NCI-H2081 (cell line): ENCODE measurements at places on chromosomes 3 and 15.

DNA sequence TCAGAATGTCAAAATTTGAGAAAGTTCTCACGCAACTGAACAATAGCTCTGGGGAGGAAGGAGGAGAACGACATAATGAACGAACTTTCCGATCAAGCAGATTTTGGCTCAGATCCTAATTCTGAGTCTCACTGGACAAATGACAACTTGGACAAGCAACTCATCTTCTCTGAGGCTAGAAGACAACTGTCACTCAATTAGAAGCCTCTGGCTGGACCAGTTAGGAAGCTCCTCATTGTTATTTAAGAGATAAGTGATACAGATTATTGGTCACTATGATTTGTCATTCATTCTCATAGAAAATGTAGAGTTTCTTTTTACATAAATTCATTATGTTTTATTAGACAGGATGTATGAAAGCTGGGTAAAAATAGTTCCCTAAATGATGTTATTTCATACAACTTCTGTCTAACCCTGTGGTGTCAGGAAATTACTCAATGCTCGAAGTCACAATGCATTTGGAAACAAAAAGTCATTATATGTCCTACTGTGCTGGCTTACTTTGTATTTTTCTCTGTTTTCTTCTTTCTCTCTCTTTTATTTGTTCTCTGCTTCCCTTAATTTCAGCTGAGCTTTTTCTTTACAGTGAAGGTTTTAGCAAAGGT lies 11.0 kb upstream of the C3orf49 start:
- no peak for DNase-seq

- DNase-seq: no peak
Observed at GRCh38 chr15:46892621-46893160, 824.6 kb upstream of the SEMA6D start.

- no peak for DNase-seq
Observed at GRCh38 chr3:133988631-133989161, 41.0 kb downstream of the SLCO2A1 start.

DNA sequence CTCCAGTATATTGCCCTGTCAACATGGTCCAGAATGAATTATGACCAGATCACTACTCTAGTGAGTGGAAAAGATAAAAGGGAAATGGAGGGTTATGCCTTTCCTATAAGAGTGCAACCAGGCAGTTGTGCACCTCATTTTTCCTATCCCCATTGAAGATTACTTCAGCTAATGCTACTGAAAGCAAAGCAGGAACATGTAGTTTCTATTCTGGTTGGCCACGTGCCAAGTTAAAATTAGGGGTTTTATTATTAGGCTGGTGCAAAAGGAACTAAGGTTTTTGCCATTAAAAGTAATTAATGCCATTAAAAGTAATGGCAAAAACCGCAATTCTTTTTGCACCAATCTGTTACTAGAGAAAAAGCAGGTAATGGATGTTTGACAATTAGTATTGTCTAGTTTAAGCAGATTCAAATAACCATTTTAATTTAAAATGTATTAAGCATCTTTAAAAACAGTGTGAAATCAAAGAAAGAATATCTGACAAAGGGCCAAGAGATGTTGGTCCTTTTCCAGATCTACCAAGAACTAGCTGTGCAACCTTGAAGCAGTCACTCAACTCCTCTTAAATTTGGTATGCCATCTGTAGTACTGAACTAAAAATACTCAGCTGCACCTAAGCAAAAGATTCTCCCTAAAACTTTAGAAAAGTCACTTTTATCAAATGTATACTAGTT lies 567.5 kb upstream of the CCDC54 start:
- DNase-seq: no peak

GRCh38 chr3:160003520-160004128 lies 15.0 kb downstream of the IL12A start:
- peak; percentile 76 for DNase-seq

GRCh38 chr15:57323299-57323805 lies 53.0 kb upstream of the CGNL1 start:
- no peak for DNase-seq

- DNase-seq: no peak
Observed at GRCh38 chr15:40048211-40048792, 9.3 kb upstream of the SRP14 start.

DNA sequence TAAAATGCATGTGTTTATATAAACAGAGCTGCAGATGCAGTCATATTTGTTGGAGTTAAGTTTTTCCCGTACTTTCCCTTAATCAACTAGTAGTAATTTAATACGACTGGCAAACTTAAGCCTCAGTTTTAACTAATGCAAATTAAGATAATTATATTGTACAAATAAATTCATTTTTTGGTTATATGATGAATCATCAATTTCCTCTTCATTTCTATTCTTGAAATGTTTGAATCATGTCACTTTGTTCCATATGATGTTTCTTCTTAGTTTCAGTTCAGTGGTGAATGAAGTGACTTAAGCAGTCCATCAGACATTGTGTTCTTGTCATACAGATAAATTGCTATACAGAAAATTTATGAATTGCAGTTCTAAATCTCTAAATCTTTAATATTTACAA lies 1361.2 kb upstream of the EPHA6 start:
- no peak for DNase-seq

GRCh38 chr3:195746346-195746745 lies 25.6 kb downstream of the MUC20 start:
- DNase-seq: no peak

GRCh38 chr3:61247191-61247590 lies 4.1 kb downstream of the FHIT start:
- no peak for DNase-seq

DNA sequence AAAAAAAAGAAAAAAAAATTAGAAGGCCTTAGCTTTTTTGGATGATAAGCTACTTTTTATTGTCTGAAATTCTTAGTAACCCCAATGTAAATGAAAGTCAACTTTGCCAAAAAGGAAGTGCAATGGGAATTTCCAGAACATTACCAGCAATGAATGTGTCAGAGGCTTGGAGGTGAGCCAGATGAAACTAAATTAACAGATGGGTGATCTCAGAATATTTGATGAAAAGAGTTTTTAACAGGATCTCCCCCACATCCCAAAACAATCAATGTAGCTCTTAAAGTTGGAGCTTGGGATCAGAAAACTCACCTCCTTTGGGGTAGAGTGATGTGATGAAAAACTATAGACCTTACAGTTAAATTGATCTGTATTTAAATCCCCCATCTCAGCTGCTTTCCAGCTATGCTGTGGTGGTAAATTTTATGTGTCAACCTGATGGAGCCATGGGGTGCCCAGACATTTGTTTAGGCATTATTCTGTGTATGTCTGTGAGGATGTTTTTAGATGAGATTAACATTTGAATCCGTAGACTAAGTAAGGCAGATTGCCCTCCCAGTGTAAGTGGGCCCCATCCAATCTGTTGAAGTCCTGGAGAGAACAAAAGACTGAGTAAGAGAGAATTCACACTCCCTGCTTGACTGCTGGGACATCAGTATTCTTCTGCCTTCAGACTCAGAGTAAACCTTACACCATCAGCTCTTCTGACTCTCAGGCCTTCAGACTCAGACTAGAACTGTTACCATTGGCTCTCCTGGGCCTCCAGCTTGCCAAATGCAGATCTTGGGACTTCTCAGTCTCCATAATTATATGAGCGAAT lies 84.3 kb upstream of the TNFSF10 start:
- DNase-seq: no peak

- no peak for DNase-seq
Observed at GRCh38 chr3:127264292-127264691, 23.6 kb downstream of the PRR20G start.

DNA sequence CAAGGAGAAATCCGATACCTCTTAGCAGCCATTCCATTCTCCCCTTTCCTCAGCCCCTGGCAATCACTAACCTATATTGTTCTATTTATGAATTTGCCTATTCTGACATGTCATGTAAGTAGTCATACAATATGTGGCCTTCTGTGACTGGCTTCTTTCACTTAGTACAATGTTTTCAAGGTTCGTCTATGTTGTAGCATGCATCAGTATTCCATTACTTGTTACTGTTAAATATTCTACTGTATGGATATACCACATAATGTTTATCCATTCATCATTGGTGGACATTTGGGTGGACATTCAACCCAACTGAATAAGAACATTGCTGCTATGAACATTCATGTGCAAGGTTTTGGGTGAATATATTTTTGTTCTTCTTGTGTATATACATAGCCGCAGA lies 23.4 kb downstream of the ADAMTS9 start:
- DNase-seq: no peak

- DNase-seq: no peak
Observed at GRCh38 chr3:69102384-69102783, 17.6 kb downstream of the ARL6IP5 start.

GRCh38 chr3:9238721-9239295 lies 10.6 kb downstream of the SRGAP3 start:
- DNase-seq: no peak

DNA sequence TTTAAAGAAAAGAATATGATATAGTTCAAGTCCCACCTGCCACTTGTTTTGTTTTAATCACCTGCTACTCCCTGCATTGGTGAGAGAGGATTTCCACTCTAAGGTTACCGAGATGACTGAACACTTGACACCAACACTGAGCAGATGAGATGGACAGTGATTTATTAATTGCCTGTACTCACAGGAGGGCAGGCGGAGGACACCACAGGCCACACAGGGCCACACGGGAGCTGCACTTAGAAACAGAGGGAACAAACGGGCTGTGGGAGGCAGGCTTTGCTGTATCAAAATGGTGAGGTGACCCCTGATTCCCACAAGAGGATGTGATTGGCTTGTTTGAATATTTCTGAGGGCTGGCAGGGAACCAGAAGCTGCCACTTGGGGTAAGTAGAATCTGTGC lies 10.8 kb downstream of the MINAR1 start:
- peak; percentile 11 for DNase-seq

DNA sequence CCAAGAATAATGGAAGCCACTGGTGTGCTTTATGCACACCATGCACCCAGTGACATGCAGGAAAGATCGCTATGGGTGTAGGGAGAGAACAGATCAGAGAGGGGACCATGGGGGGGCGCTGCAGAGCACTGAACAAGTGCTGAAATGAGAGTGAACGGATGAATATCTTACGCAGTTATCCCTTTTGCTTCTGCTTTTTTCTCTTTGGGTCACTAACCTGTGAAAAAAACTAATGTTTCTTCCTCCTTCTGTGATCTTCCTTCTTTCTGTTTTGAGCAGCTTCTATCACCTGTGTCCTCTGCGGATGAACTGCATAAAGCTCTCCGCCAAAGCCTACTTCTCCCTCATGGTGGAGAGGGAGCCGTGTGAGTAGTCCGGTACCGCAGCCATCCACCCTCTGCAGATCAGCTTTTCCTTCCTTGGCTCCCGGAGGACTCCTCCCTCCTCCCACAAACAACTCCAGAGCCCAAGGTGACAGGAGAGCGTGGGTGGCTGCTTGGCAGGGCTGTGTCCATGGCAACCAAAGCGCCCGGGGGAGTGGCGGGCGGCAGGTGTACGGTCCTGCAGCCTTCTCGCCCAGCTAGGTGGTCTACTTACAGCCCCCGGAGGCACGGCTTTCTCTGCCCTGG lies 106.2 kb downstream of the DGKG start:
- no peak for DNase-seq

- DNase-seq: no peak
Observed at GRCh38 chr15:91478717-91479191, 374.8 kb upstream of the SLCO3A1 start.

DNA sequence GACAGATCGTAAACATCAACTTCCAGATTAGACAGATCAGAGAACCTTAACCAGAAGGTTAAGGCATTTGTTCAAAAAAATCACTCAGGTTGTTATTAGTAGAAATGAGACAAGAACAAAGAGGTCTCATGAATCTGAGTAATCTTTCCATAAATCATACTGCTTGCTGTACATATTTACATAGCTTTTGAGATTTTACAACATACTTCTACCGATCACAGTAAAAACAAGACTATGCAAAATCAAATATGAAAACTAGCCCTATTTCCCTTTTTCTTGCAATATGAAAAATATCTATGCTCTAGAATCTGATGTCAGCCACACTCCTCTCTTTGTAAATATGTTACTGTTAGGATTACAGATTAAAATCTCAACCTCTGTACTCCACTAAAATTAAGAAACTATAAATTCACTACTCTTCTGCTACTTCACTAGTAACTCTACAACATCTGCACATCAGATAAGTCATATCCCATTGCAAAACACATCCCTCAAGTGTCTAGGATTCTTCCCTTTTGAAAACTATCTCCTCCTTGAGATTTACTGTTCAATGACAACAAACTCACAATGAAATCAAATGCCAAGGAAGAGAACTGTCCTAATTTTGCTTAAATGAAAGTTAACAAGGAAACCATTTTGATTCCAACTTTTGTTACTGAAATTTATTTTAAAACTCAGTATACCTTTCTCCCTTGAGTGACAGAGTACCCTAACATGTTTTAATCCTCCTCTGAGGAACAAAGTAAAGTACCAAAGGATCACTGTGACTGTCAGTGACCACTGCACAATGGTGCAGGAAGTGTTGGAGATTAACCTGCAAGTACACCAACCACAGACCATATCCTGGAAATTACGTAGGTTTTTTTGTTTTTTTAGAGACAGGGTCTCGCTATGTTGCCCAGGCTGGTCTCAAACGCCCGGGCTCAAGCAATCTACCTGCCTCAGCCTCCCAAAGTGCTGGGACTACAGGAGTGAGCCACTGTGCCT lies 12.8 kb downstream of the DCUN1D1 start:
- no peak for DNase-seq

DNA sequence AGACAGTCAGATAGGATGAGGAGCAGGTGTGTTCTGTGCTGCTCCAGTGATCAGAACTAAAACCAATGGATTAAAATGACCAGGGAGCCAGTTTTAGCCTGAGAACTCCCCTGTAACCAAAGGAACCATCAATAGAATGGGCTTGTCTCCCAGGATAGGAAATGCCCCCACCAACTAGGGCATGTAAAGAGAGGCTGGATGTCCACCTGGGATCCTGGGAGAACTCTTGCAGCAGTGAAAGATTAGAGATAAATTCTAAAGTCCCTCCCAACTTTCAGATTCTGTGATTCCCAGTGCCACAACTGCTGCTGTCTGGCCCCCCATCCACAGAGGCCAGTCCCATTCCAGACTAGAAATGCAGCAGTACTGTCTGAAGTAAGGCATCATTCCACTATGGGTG lies 33.8 kb downstream of the HDC start:
- no peak for DNase-seq

DNA sequence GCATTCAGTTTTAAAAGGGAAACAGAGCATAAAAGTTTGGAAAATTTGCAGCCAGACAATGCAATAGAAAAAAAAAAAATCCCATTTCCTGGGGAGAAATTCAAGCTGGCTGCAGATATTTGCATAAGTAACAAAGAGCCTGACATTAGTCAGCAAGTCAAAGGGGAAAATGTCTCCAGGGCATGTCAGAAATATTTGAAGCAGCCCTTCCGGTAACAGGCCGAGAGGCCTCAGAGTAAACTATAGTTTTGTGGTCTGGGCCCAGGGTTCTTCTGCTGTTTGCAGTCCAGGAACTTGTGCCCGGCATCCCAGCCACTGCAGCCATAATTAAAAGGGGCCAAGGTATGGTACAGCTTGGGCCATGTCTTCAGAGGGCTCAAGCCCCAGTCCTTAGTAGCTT lies 411.6 kb upstream of the BCHE start:
- no peak for DNase-seq
